Sigmoid colon (tissue), 7 donors: ENCODE measurements at places on chromosomes 1 and 21. TPM values are rescaled to one million over a fixed set of nuclear protein-coding genes. Genes with fewer than 3 reads are reported as not detected.

Gene TMIGD3
- total RNA-seq, result 1.9 TPM

Gene RGL1
- total RNA-seq, result 34.6 TPM

Gene COL16A1
- 57.4 TPM for total RNA-seq

Gene SERPINC1
- not detected for total RNA-seq

Gene CTBS
- 20.1 TPM for total RNA-seq

Gene KIF17
- 0.54 TPM for total RNA-seq

Gene CFAP45
- 1.8 TPM for total RNA-seq

Gene SYT2
- not detected for total RNA-seq

Gene SPRR1A
- total RNA-seq, result not detected

Gene GPR3
- not detected for total RNA-seq
